ENCODE measurements at places on chromosomes 1 and 21.

DNA sequence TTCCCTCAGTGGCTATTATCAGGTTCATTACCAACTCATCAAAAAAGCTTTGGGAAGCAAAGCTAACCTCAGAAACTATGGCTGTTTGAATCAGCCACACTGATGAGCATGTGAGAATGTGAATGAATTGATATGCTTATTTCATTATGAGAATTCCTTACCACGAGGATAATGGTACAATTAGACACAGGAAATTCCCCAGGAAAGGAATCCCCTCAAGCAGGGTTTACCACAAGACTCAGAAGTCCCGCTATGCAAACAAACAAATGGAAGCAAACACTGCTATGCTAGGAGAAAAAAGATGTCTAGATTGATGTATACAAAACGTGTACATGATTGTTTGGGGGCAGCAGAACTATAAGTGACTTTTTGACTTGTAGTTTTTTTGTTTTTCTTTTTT lies 205.0 kb downstream of the HMCN1 start:
- no peak for DNase-seq

DNA sequence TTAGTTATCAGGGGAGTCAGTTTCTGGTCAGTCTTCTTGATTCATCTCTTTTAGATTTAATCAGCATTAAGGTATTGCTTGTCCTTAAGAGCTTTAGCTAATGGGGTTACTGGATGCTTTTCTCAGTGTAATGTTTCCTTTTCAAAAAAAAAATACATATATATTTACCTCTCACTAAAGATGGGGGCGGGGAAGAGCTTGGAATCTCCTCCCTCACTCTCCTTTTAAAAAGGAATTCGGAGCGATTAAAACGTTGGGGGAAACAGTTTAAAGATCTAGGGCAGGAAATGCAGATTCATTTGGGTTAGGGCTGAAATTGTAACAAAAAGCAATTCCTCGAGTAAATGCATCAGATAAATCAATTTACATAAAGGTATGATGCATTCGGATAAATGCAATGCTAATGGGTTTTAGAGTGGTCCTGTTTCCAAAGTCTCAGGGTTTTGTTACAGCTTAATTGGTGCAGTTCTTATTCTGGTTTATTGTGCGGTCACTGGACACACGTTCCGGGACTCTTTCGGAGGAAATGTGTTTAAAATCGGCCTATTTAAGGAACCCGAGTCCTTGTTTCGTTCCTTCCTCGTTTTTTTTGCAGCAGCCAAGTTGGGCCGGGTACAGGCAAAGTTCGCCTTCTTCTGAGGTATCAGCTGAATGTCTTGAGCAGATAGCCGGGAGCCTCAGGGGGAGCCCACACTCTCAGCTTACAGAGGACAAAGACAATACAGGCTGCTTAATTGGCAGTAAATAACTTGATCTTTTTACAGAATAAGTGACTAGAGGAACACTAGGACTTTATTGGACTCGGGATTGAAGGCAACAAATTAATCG lies 1.6 kb downstream of the LMO4 start:
- no peak for DNase-seq

DNA sequence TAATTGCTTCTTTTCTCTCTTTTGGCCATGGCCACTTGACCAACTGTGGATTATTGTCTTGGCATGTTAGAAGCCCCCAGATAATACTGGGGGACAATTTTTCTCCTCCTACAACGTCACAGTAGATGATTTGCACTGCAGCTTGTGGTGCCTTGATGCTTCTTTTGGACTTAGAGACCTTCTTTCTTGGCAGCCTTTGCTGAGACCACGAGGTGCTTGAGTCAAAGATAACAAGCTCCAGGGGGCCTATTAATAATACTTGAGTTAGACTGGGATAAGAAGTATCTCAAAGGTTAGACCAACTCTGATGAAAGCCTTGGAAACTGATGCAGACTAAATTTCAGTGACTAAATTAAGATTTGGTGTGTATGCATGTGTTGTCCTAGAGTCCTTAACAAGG lies 3.2 kb downstream of the PPP1R12B start:
- no peak for DNase-seq

DNA sequence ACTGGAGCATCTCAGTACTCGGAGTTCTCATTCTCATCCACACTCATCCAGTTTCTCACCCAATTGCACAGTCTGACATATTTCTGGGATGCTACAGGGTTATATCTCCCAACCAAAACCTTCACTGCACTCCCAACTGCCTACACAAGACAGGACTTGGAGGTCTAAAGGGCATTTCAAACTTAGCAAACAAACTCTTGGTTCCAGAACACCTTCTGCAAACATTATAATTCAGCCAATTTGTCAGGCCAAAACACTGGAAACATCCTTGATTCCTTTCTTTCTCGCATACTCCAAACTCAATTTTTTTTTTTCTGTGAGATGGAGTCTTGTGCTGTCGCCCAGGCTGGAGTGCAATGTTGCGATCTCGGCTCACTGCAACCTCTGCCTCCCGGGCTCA lies 7.9 kb downstream of the SLAMF1 start:
- DNase-seq, result no peak

- no peak for DNase-seq
Measured at GRCh38 chr1:187091666-187092065, 262.9 kb downstream of the PLA2G4A start.

DNA sequence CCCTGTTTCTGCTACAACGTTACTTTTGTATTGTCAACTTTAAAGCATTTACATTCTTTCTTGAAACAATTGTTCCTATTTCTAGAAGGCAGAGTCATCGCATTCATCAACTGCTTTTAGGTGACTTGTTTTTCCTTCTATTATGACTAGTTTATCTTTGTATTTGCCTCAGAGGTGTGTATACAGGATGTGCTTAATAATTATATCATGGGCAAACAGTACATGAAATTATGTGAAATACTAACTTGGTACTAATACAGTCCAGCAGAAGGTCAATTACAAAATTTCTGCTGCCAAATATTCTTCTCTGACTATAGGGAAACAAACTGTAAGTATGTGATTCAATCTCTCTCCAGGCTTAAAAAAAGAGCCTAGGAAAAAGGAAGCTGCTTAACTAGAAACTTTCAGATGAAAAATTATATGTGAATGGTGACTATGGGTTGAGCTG lies 101.6 kb downstream of the C4BPA start:
- DNase-seq, result no peak

- DNase-seq, result no peak
Measured at GRCh38 chr1:96072021-96072420, 649.6 kb upstream of the PTBP2 start.

DNA sequence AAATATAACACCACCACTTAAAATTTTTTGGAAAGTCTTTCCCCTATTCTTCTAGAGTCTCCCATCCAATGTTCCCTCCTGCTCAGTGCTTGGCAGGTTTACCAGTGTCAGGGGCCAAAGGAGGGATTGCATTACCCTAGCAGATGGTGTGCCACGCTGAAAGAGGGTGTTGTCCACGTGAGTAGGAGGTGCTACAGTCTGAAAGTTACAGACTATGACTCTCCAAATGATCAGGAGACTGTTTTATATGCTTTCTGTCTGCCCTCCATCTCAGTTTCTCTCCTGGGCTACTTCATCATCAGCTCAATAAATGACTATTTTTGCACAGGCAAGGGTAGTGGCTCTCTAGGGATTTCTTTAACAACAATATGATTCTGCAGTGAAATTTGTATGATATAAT lies 31.3 kb upstream of the ANGPTL7 start:
- no peak for DNase-seq

- DNase-seq, result peak; percentile 62
Measured at GRCh38 chr1:2381741-2382620, 9.4 kb downstream of the MORN1 start.

DNA sequence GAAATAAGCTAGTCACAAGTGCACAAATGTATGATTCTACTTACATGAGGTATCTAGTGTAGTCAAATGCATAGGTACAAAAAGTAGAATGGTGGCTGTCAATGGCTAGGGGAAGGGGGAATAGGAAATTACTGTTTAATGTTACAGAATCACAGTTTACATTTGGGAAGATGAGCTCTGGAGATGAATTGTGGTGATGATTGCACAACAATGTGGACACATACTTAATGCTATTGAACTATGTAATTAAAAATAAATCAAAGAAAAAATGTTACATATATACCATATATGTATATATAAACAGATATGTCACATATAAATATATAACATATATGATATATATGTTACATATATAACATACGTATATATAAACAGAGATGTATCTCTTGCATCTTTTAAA lies 39.4 kb downstream of the VAV3 start:
- DNase-seq, result no peak

DNA sequence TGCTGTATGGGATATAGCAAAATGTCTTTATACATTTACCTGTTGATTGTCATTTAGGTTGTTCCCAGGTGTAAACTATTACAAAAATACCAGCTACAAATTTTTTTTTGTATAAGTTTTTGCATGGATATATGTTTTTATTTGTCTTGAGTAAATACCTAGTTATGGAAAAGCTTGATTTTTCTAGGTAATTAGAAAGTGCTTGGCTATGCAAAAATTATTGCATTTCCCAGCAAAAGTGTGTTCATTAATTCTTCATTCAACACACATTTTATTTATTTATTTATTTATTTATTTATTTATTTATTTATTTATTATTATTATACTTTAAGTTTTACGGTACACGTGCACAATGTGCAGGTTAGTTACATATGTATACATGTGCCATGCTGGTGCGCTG lies 22.1 kb downstream of the PDE4B start:
- no peak for DNase-seq

DNA sequence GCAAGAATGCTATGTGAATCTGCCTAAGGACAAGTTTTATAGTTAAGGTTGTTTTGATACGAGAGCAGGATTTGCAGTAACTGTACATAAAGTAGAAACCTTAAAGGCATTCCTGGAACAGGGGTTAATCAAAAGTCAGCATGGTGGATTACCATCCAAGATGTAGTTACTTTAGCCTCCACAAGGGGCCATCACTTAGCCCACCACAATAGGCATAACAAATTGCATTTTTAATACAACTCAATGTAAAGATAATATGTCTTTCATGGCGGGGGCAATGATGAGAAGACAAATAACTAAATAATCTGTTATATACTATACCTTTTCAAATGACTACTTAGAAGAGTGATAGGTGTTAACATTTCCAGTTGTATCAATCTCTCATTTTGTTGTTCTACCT lies 611.2 kb upstream of the ADGRL4 start:
- DNase-seq, result no peak

DNA sequence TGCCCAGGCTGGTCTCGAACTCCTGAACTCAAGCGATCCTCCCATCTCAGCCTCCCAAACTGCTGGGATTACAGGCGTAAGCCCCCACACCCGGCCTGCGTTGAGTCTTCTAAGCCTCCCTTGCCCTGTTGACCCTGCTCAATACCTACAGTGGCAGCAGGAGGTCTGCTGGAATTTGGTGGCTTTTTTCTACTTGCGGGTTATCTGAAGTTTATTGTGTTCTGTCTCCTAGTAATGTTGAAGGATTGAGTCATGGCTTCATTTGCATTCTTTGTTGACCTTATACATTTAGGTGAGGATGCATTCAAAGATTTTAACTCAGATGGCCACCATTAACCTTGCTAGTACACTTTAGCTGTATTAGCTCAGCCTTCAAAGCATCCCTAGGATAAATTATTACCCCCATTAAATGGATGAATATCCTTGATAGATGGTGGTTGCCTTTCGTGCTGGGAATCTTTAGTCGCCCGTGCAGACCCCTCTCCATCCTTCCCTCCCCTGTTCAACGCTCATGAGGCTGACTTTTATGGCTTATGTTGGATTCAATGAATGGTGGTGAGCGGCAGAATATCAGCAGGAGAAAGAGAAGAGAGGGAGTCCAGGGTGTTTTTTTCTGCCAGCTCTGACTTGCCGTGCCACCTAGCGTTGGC lies 9.7 kb upstream of the NPPB start:
- DNase-seq, result no peak

DNA sequence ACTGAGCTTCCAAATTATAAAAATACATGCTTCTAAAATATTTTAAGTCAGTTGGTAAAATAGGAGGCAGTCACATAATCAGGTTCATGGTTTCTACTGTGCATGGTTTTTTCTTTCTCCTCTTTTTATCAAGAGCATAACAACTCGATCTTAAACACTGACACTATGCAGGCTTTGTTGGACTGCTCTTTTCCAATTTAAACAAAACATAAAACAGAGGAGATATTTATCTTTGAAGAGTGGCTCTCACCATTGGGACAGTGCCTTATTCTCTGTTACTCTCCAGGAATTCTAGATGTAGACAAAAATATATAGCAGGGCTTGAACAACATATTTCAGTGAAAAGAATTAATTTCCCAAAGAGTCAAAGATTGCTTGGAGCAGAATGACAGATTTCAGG lies 883.5 kb upstream of the ADGRL2 start:
- DNase-seq, result no peak

GRCh38 chr1:32828341-32828740 lies 10.9 kb downstream of the S100PBP start:
- no peak for DNase-seq

- no peak for DNase-seq
Measured at GRCh38 chr21:35796844-35797243, 263.5 kb downstream of the SETD4 start.

DNA sequence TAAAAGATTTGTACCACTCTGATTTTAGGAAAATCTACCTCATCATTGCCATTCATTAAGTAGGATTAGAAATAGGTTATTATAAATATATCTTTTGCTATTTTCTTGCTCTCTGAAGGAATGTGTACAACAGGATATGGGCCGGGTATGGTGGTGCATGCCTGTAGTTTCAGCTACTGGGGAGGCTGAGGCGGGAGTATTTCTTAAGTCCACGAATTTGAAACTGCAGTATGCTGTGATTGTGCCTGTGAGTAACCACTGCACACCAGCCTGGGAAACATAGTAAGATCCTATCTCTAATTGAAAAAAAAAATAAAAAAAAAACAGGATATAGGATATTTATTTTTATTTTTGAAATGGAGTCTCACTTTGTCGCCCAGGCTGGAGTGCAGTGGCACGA lies 50.0 kb downstream of the CLIC4 start:
- DNase-seq, result no peak

Data from CD4-positive, alpha-beta T cell treated with Interleukin-4 for 4 hours (primary cell).